Non-pigmented ciliary epithelial cell (primary cell): ENCODE measurements at places on chromosomes 16 and 17.

GRCh38 chr16:68332411-68333121 lies 21.7 kb downstream of the PRMT7 start:
- no peak for DNase-seq

DNA sequence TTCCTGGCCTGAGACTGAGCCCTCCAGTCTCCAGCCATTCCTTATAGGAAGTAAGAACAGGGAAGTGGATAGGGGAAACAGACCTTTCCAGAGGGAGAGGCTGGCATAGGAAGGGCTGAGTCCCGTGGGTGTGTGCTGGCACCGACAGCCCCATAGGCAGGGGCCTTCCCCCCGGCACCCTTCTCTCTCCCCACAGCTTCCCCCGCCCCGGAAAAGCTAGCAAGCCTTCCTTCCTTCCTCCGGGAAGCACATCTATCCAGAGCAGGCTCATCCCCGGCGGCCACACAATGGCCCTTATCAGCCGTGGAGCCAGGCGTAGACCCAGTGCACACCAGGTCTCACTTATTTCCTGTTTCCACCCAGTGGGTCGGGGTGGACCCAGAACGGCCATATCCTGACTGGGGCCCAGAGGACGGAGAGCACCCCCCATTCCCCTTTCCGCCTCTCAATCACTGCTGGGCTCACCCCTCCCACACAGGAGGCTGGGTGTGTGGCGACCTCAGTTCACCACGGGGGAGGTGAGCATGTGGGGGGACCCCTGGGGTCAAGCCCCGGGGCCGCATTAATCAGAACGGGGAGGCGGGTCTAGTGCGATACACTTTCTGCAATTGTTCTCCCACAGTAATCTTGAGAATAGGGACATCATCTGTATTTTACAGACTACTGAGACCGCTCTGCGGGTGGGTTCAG lies 950 bp upstream of the MYO1C start:
- no peak for DNase-seq

GRCh38 chr16:88619859-88620815 lies 18.2 kb upstream of the IL17C start:
- peak; percentile 37 for DNase-seq

DNA sequence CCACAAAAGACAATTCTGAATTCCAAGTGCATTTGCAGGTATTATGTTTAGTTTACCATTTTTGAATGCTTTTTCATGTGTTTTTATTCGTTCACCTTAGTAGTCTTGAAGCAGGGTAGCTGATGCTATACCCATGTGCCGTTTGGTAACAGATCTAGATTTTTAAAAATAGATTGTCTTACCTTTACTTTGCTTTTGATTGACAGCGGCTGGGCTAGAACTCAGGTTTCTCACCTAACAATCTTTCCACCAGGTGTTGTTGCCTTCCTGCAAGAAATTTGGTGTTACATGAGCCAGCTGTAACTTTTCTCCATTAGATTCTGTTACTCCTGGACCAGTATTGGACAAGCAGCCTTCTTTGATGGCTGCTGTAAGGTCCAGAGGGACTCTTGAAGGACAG lies 1.5 kb upstream of the FTSJ3 start:
- no peak for DNase-seq

DNA sequence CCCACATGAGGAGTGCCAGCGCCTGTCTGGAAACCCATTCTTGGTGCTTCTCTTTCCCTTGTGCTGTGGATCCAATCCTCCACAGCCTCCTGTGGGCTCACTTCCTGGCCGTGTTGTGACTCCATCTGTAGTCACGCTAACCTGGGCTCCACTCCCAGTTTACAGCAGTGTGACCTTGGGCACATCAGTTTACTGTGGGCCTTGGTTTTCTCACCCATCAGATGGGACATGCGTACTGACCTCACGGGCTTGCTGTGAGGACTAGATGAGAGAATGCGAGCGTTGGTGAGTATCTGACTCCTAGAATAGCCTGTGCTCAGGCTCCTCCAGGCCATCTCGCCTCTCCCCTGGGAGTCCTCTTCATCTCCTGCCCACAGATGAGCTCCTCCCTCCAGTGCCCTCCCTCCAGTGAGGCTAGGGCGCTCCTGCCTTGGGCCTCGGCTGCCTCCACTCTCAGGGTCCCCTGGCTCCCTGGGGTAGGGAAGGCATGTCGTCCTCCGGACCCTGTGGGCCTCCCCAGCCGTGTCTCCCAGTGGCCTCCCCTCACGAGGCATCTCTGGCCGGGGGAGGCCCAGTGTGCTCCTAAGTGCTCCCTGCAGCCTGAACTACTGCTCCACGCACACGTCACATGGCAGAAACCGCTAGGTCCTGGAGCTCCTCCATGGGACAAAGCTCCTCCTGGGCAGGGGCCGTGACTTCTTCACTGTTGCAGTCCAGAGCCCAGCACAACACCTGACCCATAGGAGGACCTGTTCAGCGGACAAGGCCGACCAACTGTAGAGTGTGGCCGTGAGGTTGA lies 5.2 kb upstream of the FOXJ1 start:
- no peak for DNase-seq

GRCh38 chr17:3935825-3936355 lies 19.6 kb upstream of the P2RX1 start:
- peak; percentile 34 for DNase-seq

GRCh38 chr17:58516644-58517377 lies 2.4 kb upstream of the MTMR4 start:
- DNase-seq = no peak

DNA sequence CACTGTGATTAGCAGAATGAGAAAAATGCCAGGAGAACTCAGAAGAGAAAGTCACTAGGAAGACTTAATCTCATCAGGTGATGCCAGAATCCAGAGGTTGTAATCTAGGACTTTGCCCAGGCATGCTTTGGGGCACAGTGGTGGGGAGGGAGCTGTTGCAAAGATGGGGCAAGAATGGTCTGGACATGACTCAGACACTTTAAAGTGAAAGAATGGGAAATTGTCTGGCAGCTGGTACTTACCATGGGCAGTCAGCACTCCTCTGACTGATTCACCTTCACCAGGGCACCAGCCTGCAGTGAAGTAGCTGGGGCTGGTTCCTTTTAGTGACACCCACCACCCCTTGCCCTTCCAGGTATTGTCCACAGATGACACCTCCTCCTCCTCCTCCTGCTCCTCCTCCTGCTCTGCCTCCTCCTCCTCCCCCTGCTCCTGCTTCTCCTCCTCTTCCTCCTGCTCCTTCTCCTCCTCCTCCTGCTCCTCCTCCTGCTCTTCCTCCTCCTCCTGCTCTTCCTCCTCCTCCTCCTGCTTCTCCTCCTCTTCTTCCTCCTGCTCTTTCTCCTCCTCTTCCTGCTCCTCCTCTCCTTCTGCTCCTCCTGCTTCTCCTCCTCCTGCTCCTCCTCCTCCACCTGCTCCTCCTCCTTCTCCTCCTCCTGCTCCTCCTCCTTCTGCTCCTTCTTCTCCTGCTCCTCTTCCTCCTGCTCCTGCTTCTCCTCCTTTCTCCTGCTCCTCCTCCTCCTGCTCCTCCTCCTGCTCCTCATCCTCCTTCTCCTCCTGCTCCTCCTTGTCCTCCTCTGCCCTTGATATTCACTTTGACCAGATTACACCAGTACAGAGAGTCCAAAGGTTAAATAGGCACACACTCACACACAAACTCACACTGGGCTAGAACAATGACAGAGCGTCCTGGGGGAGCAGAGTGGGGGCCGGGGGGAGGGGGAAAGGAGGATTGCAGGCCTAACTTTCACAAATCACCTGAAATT lies at the start of gene CHD9NB:
CHD9NB (minus strand) TSS at position 379 of the 983 bp plus-strand sequence. CDS start 8,739 bp downstream, outside the sequence.
- peak; percentile 78 for DNase-seq

DNA sequence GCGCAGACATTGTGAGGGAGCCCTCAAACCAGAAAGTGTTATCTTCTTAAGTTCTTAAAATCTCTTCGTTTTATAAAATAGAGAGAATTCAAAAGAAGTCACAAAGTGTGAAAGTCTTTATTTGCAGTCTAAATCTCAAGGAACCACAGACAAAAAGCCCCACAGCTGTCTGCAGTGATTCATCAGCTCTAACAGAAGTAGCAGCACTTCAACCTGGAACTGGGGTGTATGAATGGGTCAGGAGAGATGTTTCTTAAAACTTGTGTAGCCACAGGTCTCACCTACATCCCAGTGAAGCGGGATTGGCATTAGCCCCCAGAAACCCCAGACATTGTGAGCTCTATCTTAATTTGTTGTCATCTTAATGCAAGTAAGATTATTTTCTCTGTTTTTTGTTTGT lies 61.1 kb downstream of the CDYL2 start:
- no peak for DNase-seq

GRCh38 chr17:28547623-28548416 lies 4.6 kb downstream of the UNC119 start:
- no peak for DNase-seq
